ENCODE measurements at places on chromosomes 5 and 9.

- DNase-seq, result no peak
Measured at GRCh38 chr5:93329756-93330155, 251.3 kb downstream of the NR2F1-AS1 start.

DNA sequence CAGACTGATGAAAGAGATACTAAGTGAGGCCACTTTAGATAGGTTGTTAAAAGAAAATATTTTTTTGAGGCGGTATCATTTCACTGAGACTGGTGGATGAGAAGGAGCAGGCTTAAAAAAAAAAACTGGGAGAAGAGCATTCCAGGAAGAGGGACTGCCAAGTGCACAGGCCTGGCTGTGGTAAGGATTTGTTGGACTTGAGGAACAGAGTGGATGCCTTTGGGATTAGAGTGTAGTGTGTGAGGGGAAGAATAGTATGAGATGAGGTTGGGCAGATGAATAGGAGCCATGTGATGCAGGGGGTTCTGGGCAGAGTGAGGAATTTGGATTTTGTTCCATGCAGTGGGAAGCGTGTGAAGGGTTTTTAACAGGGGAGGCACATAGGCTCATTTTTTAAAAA is 57.9 kb downstream of the PBX3 start:
- no peak for DNase-seq

GRCh38 chr9:6975198-6975597 is 217.4 kb downstream of the KDM4C start:
- DNase-seq, result no peak

DNA sequence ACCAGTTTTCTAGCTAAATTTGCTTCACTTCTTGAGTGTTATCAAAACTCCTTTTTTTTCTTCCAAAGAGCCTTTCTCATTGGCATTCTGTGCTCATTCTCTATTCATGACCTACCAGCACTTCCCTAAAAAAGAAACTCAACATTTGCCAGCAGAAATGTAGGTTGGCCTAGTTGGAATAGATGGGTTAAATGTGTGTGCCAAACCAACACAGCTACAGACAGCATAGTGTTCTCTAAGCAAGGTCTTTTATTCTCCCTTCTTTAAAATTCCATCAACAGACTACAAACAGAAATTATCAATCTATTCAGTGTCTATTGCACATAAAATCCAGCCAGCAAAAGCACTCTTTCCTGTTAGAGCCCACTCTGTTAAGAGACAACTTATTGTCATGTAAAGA is 255.8 kb upstream of the PUM3 start:
- DNase-seq, result no peak

DNA sequence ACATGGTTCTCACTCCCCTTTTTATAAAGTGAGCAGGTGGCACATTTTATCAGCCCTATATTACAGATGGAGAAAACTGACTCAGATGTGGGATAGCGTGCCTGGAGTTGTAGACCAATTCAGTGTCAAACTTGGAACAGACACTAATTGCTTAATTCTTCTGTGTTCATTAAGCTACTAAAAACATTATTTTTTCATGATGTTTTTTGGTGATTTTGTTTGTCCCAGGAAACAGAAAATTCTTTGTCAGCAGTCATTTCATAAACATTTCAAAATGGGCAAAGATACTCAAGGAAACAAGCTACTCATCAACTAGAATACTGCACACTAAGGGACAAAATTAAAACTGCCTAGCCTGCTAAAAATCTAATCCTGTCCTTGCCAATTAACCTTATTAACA is 2.2 kb downstream of the ABHD17B start:
- no peak for DNase-seq

- no peak for DNase-seq
Measured at GRCh38 chr9:98908897-98909634, 34.6 kb upstream of the COL15A1 start.

- no peak for DNase-seq
Measured at GRCh38 chr9:22654833-22655232, 208.2 kb downstream of the DMRTA1 start.

- DNase-seq, result no peak
Measured at GRCh38 chr9:90919883-90920282, 118.3 kb downstream of the SYK start.

DNA sequence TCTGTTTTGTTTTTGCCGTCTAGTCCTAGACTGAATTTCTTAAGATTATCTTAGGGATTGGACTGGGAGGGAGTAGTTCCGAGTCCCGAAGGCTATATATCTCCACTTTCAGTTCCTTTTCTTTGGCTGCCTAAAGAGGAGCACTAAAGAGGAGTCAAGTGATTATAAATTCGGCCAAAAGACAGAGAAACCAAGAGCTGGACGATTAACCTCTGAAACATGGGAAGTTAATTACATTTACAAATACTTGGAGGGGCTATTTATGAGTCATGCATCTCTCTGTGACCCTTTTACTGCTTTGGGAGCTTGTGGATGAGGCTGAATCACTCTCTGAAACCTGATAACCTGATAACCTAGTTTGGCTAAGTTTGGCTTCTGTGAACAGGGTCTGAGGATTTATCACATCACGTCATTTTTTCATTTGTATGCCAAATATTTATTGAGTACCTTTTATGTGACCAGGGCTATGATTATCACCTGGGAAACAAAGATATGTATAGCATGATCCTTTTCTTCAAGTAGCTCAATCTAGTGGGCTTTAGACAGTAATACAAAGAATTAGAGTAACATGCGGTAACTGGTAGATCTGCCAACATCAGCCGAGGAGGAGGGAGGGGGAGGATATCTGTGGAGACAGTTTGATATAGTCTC is 180.9 kb downstream of the CD180 start:
- DNase-seq, result no peak

GRCh38 chr5:95725071-95725820 is 5.9 kb upstream of the RHOBTB3 start:
- DNase-seq, result no peak

DNA sequence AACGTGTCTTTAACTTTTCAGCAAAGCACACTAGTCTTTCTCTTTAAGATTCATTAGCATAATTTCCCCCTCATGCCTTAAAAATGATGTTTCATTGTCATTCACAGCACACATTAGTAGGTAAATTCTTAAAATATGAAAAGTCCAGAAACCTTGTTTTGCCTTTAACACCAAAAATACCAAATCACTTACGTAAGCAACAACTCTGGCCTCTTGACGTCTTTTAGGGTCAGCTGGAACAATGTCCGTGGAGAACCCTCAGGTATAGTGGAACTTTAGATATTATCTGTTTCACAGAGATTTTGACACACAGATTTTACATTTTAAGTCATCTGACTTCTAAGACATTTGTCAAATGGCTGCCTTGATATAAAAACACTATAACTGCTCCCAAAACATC is 30.9 kb downstream of the LNPEP start:
- DNase-seq, result no peak

DNA sequence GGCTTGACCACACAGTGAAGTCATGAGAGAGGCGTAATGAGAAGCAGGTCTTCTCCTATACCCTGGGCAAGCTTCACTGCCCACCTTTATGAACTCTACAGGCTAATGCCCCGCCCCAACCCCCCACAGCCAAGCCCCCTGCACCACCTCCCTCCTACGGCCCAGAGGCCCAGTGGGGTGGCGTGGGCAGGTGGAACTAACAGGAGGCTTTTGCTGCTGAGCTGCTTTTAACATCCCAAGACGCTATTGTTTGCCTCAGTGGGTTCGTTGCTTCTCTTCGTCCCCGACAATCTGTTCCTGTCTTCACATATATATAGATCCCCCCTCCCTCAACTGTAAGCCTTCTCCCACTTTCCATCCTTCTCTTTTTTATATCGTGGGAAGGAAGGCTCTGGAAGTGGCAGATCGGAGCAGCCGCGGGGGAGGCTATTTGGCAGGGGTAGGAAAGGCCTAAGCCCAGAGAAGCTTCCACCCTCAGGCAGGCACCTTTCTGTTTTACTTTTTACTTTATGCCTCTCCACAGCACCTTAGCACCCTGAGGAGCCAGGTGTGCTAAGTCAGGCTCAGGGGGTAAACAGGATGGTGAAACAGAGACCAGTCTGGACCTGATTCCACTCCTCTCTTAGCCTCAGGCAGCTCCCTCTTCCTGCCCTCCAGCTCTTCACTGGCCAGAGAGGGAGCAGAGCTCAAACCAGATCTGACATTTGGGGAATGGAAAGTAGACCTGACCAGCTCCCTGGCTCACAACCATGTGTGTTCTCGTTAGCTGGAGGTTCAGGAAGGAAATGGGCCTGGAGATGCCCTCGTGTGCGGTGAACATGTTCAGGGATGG is 26.5 kb downstream of the CD74 start:
- no peak for DNase-seq

DNA sequence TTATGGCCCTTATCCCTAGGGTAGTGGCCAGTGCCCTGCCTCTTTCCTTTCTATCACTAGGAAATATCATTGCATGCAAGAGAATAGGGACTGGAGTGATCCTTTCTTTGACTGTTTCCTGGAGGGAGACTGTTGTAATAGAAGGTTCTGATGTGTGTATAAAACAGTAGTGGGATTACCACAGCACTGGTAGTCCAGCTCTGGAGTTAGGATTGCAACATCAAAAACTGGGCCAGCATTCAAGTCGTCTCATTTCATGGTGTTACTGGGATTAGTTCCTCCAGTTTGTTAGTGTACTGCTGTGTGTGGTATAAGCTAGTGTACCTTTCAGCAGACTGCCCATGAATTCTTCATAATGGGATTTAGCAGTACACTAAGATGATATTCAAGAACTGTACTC is 45.8 kb downstream of the KIAA1958 start:
- no peak for DNase-seq

GRCh38 chr9:114105236-114105635 is 6.1 kb upstream of the KIF12 start:
- DNase-seq, result no peak

- DNase-seq, result no peak
Measured at GRCh38 chr9:2158766-2159430, 143.8 kb downstream of the SMARCA2 start.

DNA sequence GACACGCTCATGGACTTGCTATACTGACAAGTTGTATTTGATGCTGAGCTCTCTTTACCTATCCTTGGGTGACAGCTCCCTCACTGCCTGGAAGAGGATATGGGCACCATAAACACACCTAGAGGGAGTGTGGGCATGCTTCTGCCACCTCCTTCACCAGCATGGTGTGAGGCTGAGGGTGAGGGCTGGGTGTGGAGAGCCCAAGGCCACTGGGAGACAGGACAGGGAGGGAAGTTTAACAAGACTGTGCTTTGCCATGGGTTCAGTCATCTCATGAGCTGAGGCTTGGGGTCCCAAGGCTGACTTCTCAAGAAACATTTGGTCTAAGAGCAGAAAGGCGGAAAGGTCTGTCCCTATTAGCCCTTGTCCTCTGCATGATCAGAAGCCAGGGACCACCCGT is 93.6 kb upstream of the ANKRD55 start:
- no peak for DNase-seq

DNA sequence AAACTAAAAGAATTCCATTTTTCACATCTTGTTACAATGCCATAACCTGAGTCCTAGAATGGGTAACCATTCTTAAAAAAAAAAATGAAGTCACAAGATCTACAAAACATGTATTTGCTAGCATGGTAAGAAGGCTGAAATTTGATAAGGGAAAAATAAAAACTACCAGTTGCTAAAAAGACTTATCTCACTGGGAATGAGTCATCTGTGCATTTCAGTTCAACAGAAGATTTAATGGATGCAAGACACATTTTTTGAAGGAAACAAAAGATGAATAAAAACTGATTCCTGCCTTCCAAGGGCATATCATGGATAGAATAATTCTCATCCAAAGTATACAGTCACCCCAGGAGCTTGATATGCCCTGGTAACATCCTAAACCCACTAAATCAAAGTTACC is 47.2 kb downstream of the SGTB start:
- DNase-seq, result no peak

DNA sequence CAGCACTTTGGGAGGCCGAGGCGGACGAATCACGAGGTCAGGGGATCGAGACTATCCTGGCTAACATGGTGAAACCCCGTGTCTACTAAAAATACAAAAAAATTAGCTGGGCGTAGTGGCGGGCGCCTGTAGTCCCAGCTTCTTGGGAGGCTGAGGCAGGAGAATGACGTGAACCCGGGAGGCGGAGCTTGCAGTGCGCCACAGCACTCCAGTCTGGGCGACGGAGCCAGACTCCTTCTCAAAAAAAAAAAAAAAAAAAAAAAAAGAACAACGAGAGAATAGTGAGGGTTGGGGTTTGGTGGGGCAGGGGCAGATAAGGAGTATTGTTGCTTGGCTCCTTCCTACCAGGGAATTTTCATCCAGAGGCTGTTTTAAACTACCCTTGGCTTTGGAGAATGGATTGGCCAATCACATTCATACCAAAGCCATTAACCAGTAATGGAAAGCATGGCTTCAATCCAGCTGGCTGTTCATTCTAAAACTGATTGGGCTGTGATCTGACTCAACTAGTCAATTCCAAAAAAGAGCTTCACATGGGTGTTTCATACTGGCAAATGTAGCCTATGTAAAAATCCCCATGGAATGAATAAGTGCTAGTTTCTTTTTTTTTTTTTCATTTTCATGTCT is 64.4 kb downstream of the PLCXD3 start:
- DNase-seq, result no peak

DNA sequence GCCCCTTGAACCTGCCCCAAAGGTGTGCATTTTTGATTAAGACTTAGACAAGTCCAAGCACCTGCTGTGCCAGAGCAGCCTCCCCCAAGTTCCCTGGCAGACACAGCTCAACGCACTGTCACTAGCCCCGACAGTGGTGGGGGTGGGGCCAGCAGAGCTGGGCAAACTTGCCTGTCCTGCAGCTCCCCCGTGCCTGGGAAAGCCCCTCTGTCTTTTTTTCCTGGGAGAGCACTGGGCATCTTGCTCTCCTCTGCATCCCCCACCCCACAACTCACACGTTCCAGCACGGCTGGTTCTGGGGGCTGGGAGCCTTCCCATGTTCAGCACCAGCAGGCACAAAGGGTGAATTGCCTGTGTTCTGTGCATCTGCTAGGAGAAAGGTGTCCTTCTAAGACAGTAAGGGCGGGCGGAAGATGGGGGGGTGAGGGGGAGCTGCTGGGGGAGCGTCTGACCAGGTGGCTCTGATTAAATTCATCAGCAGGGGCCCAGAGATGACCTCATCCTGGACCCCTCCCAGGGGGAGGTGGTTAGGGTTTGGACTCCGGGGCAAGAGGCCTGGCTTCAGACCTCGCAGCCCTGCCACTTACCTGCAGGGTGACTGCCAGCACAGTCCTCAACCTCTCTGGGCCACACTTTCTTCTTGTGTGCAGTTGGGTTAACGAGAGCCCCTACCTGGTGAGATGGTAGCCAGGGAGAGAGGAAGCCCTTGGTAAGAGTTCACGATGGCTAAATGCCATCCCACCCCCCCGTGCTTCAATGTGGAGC is 23.5 kb downstream of the HMCN2 start:
- DNase-seq, result no peak

GRCh38 chr9:17656889-17657288 is 78.0 kb downstream of the SH3GL2 start:
- no peak for DNase-seq

All from GDM1 (cell line).